ENCODE measurements at places on chromosomes 1 and 21.

GRCh38 chr21:45363921-45364467 is 41.0 kb upstream of the COL18A1 start:
- peak; percentile 99 for DNase-seq

DNA sequence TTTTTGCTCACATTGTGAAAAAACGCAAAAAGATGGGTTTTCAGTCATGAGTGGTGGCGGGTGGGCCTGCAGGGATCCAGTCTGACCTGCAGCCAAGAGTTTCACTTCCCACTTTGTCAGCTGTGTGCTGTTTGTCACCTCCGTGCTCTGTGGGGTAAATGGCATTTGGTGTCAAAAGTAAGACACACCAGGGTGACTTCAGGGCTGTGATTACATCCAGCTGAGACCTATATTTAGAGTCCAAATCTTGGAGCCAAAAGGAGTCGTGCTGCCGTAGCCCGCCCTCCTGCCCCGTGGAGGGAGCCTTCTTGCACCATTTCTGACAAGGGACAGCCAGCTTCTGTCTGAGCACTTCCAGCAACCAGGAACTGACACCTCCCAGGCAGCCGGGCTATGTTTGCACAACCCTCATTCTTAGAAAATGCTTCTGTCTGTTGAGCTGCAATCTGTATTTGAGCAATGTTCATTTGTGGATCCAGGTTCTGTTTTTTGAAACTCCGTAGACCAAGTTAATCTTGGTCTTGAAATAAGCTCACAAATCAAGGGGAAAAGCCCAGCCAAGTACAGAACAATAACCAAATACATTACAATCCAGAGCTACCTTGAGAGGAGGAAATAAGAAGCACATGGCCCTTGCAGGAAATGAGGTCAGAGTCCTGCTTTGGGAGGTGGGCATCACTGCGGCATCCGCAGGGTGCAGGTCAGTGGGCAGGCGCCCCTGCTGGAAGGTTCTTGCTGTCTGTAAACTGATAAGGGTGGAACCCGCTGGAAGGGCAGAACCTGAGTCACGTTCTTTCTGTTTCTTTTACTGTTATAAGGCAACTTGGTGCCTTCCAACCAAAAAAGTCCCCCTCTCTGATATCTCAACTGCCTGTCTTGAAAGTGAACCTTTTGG is 14.4 kb downstream of the ABCG1 start:
- DNase-seq = peak; percentile 92

DNA sequence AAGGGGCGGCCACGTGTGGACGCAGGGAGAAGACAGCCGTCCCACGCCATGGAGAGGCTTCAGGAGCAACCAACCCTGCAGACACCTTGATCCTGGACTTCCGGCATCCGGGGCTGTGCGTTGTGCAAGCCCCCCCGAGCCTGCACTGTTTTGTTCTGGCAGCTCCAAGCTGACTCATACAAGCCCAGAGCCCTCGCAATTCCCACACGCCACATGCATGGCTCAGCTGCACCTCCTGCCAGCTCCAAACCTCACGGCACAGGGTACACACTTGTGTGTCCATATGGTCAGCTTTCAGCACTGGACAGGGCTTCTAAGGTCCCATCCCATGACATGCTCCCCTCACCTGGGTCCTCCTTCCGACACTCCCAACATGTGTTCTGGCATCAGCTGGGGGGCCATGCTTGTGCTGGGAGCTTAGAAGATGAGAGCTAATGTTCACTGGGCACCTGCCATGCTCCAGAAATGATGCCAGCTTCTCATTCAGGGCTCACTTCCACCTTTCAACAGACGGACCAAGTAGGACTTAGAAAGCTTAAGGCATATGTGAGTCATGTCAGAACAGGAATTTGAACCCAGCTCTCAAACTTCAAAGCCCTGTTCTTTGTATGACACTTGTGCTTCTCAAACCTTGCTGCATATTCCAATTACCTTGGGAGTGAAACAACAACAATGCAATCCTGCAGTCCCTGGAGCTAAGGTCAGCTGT is 137.3 kb downstream of the PGBD5 start:
- DNase-seq = peak; percentile 42

DNA sequence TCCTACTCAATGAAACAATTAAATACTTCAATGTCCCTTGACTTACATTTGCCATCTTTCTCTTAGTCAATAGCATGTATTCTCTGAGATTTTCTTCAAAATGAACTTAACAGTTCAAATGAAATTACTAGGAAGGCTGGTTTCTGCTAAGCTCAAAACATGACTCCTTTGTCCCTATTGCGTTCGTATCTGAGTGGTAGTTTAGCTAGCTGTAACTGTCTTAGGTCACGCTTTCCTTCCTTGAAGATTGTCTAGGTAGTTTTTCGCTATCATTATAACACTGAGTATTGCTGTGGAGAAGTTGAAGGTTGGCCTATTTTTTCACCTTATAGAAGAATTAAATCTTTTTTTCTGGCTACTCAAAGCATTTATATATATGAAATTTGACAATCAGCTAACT is 1535.2 kb downstream of the PLA2G4A start:
- no peak for DNase-seq

GRCh38 chr1:17184822-17185484 is 20.0 kb upstream of the PADI1 start:
- DNase-seq = no peak

DNA sequence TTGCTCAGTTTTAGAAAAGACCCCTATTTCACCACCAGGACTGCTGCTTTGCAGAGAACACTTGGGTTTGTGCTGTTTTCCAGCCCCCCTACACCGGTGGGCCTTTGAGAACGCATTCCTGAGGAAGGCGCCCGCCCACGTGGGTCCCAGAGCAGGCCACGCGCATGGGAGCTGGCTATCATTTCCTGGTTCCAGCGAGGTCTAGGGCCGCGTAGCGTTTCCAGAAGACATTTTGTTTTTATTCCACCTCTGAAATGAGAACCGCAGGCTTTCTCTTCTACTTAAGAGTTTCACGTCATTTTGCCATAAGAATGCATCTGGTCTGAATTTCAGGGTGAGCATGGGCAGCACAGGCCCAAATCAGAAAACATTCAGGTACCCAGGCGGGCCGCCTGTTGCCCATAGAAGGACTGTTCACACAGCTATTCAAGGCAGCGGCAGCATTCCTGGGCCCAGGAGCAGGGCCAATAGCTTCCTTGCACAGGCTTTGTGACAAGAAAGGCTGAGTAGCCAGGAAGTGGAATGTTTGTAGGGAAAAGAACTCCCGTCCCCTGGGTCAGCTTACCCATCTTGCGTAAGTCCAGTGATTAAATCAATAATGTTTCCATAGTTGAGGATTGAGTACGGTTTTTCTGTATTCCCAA is 1.4 kb upstream of the KLHL21 start:
- DNase-seq = peak; percentile 63
